Stimulated activated CD4-positive, alpha-beta T cell treated with anti-CD3 and anti-CD28 coated beads, Interleukin-1b, Interleukin-23, amount 100 ng/mL, for 1 hour (primary cell): ENCODE measurements at places on chromosomes 5 and 9.

- no peak for DNase-seq
Measured at GRCh38 chr5:10262121-10262774, 12.2 kb downstream of the CCT5 start.

GRCh38 chr5:6462671-6463070 lies 14.0 kb downstream of the UBE2QL1 start:
- no peak for DNase-seq

DNA sequence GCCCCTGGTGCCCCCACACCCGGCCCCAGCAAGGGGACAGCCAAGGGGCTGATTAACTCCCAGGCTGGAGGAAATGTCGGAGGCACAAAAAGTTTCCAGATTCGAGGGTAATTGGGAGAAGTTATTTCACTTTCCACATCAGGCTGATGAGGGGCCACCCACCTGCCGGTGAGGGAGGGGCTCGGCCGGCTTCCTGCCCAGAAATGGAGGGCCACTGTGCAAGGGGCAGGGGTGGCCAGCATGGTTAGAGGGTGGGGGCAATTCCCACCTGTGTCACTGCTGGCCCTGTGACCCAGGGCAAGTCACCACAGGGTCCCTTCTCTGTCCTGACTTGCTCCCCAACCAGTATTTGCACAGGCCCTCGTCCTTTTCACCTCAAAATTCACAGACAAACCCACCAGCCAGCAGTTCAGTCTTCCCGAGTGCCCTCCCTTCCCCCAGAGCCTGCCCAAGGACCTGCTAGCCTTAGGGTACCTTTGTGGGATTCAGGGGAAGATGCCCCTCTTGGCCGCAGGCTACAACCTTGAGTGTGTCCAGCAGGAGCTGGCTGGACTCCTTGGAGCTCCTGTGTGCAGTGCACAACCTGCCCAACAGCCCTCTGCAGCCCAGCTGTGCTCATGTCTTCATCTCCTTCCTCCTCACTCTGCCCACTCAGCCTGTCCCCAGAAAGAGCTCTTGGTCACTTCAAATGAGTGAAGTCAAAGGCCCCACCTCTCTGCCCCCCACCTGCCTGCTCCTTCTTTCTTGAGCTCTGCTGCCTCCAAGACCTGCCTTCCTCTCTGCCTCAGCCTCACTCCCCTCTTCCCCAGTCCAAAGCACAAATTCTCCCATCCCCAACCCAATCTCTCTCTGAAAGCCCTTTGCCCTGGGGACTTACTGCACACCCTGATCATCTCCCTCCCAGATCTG lies 130.5 kb downstream of the BARX1 start:
- DNase-seq, result no peak

DNA sequence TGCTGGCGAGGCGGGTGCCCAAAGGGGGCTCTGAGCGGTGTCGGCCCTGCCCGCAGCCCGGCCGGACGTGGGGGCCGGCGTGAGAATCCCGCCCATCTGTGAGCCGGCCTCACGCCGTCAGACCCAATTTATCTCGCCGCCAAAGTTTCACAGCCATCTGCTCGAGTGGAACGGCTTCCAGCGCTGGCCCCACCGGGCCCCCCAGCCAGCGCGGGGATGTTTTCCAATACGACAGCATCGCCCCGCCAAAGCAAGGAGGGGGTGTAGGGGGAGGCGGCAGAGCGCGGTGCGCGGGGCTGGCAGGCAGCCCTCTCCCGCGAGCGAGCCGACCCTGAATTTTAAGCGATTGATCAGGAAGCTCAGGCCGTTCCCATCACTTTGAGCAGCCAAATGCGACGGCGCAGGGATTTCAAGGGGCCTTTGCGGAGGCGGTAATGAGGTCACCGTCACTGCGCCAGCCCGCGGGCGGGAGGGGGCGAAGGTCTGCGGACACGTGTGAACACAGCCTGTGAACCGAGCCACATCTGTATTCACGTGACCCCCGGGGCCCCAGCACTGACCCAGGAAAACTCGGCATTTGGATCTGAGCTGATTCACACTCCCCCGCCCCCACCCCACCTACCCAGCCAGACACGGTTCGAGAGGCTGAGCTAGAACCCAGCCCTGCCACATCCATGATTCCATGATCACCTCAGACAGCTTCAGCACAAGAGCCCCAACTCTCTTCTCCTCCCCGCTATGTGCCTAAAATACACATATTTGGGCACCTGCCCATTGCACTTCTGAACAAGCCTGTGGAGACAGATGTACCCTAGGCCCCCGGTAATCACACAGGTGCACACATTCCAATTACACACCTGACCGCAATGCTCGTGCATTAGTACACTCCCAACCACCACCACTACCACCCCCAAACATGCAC lies 47.8 kb upstream of the PSD2 start:
- peak; percentile 8 for DNase-seq

DNA sequence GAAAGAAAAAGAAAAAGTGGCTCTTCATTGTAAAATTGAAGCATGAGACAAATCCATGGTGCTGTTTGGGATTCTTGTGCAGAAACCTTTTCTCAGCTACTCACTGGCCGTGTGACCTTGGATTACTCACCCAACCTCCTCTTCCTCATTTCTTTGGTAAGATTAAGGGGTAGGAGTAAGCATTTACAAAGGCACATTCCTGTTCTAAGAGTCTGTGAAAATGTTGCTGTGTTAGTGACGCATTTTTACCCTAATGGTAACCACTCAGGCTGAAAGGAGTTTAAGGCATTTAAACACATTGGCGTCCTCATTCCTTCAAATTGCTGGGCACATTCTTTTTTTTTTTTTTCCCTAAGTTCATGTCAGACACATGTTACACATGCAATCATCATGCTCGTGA lies 4.3 kb downstream of the RAI14 start:
- no peak for DNase-seq

- no peak for DNase-seq
Measured at GRCh38 chr5:38541174-38541725, 15.2 kb downstream of the LIFR start.

- DNase-seq, result no peak
Measured at GRCh38 chr9:95504053-95504963, 12.5 kb downstream of the PTCH1 start.

- no peak for DNase-seq
Measured at GRCh38 chr9:34577400-34578240, 11.9 kb downstream of the CNTFR start.

DNA sequence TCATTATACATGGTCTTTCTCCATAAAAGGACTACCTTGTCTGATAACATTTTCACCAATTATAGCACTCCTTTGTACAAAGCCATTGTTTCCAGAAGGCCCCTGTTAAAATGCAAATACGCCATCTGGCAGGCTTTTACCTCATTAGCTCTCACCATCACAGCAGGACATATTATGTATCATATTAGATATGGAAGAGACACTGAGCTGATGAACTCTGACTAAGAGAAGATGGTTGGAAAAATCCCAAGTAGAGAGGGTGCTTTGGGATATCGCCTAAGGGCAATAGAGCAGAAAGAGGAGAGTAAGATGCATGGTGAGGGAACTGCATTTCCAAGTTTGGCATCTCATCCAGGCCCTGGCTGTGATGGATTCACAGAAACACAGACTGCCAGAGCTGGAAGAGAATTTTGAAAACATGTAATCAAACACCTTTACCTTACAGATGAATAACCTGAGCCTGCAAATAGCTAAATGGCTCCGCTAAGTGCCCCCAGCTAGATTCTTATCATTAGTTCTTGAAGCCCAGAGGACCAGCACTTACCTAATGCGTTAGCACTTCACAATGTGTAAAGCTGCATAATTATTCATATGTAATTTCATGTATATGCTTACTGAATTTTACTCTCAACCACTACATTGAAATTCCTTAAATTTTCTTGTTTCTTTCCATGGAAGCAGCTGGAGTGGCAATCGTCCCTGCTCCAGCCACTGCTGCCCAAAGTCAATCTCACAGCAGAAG lies 393.6 kb upstream of the IZUMO3 start:
- DNase-seq, result no peak

- DNase-seq, result no peak
Measured at GRCh38 chr5:154110716-154111115, 71.9 kb downstream of the MFAP3 start.

GRCh38 chr9:35510754-35511428 lies 21.0 kb downstream of the RUSC2 start:
- DNase-seq, result no peak

- DNase-seq, result no peak
Measured at GRCh38 chr5:64074533-64074932, 91.1 kb upstream of the RNF180 start.

- no peak for DNase-seq
Measured at GRCh38 chr9:129958796-129959195, 84.2 kb downstream of the FNBP1 start.

GRCh38 chr9:109574061-109574882 lies 76.2 kb upstream of the PTPN3 start:
- no peak for DNase-seq

GRCh38 chr9:37436540-37436939 lies 14.0 kb downstream of the GRHPR start:
- no peak for DNase-seq

- DNase-seq, result no peak
Measured at GRCh38 chr9:135883410-135884089, 23.8 kb downstream of the CAMSAP1 start.

GRCh38 chr5:140141241-140141640 lies 15.5 kb downstream of the IGIP start:
- no peak for DNase-seq

- no peak for DNase-seq
Measured at GRCh38 chr9:26325444-26325829, 567.2 kb downstream of the CAAP1 start.

DNA sequence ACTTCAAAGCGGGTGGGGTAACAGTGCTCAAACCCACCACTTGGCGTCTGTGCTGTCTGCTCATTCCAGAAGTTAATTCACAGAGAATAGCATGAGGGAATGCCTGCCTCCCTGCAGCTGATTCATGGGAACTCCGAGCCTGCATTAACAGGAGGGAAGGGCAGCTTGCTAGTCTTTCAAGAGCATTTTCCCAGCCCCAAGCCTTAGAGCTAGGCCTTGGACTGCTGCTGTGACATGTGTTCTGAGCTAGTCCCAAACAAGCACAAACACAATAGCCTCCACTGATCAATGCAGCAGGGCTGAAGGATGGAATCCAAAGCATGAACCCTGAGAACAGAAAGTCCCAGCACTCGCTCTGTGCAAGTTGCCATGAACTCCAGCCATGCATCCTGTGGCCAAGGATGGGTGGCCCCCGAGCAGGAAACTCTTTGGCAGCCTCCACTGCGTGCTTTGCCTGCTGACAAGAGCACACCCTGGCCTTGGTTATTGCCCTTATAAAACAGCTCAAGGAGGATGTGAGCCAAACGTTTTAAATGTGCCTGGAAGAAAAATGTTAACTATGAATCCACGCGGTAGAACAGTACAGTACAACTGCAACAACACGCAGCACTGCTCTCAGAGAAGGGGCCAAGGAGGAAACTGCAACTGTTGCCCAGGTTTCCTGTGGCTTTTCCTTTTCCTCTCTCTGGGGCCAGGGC lies 653.1 kb upstream of the KLF4 start:
- no peak for DNase-seq

- DNase-seq, result no peak
Measured at GRCh38 chr9:110124439-110124838, 83.5 kb downstream of the C9orf152 start.

DNA sequence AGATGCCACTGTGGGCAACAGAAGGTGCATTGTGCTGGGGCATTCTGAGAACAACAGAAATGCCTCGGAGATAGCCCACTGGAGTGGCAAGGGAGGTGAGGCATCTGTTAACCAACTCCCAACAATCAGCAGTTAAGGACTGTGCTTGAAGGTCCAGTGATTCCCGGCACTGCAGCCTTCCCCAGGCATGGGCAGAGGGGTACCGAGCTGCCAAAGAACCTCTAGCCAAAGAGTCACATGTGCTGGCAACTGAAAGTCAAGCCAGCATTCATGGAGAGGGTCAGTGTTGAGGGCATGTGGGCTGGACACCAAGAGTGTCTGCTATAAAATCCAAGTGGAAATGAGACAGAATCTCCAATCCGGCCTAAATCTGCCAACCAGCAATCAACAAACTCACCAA lies 149.6 kb downstream of the ASTN2 start:
- DNase-seq, result no peak

DNA sequence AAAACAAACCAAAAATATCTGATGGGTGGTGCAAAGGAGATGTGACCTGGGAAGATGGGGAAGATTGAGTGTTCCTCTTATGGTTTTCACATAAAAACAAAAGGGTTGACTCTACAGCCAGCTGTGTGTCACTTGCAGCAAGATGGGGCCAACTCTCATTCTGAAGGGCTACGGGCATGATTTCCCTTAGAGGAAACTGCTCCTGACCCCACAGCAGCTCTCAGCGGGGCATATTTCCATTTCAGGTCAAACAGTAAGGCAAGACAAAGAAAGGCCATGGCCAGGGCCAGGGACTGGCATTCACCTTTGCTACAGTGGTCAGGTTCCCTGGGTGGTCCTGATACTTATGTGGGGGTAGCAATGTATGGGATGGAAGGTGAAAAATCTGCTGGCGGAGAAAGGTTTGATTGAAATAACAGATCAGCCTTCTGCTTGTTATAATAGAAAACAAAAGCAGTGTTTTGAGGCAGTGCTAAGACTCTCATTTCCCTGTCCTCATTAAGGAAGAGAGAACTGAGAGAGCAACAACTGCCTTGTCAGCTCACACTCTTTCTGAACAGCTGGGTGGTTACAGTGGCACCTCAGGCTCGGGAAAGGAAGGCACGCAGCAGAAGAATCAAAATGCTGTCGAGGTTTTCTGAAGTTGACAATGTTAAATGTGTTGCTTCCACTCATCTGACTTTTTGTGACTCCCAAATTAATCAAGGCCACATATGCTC lies 120.7 kb upstream of the PCA3 start:
- no peak for DNase-seq

- DNase-seq, result no peak
Measured at GRCh38 chr5:77569409-77569808, 69.1 kb downstream of the OTP start.
